ENCODE measurements at places on chromosomes 4 and X. TPM values are rescaled to one million over a fixed set of nuclear protein-coding genes. Genes with fewer than 3 reads are reported as not detected.

Gene BTC
- 7.1 TPM for polyA plus RNA-seq

Gene MAGEA3
- polyA plus RNA-seq, result not detected

Gene COX7B2
- not detected for polyA plus RNA-seq

- DNase-seq, result no peak
These were observed 718.9 kb downstream of the ADGRL3 start for GRCh38 chr4:61918987-61919386.

DNA sequence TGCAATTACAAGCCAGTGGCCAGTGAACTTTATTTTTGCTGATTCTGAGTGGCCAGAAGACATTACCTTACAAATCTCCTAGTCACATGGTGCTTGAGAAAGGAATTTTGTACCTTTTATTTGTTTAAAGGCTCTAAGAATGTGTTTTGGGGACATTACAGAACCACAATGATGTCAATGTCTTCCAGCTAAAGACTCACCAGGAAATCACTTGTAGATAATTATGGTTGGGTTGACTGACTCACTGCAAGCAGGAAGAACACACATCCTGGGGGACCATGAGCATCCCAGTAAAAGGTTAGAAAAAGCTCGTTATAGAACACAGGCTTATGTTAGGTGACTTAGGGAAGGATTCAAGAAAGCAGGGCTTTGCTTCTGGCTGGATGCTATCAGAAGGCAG lies 119.4 kb upstream of the FAM9B start:
- DNase-seq, result no peak

DNA sequence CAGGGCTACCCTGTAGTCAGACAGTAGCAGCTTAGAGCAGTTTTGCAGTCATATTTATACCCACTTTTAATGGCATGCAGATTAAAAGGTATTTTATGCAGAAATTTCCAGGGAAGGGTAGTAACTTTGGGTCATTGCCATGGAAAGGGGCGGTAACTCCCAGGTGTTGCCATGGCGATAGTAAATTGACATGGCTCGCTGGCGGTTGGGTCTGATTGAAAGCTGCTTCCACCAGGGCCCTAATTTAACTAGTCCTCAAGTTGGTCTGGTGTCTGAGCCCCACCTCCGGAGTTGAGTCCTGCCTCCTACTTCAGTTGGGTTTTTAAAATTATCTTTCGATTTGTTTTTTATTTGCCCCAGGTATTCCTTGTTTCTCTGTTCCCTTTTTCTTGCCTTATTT lies 70.1 kb downstream of the NAA11 start:
- DNase-seq, result no peak

GRCh38 chr4:155696226-155696625 lies 29.6 kb downstream of the GUCY1A1 start:
- no peak for DNase-seq

- no peak for DNase-seq
These were observed 101.6 kb downstream of the HUWE1 start for GRCh38 chrX:53584891-53585290.

- no peak for DNase-seq
These were observed 104.9 kb downstream of the SLIT2 start for GRCh38 chr4:20356565-20356964.

- no peak for DNase-seq
These were observed 230.8 kb downstream of the TMEM47 start for GRCh38 chrX:34426334-34426733.

DNA sequence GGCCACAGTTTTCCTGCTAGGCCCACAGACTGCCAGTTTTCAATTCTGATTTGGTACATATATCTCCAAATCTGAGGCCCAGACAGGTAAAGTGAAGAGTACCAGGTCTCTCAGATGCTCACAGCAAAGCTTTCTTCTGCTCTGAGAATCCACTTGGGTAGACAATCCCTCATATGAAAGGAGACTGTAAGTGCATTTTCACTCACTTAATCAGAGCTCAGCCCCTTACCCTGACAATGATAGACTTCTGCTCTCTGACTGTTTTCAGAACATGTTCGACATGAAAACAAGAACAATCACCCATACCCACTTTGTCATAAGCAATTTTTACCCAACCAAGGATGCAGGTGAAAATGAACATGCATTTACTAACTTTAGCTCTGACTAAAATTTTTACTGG lies 7.1 kb downstream of the GPRIN3 start:
- DNase-seq, result no peak

- no peak for DNase-seq
These were observed 9.7 kb upstream of the COMMD8 start for GRCh38 chr4:47473141-47473750.

DNA sequence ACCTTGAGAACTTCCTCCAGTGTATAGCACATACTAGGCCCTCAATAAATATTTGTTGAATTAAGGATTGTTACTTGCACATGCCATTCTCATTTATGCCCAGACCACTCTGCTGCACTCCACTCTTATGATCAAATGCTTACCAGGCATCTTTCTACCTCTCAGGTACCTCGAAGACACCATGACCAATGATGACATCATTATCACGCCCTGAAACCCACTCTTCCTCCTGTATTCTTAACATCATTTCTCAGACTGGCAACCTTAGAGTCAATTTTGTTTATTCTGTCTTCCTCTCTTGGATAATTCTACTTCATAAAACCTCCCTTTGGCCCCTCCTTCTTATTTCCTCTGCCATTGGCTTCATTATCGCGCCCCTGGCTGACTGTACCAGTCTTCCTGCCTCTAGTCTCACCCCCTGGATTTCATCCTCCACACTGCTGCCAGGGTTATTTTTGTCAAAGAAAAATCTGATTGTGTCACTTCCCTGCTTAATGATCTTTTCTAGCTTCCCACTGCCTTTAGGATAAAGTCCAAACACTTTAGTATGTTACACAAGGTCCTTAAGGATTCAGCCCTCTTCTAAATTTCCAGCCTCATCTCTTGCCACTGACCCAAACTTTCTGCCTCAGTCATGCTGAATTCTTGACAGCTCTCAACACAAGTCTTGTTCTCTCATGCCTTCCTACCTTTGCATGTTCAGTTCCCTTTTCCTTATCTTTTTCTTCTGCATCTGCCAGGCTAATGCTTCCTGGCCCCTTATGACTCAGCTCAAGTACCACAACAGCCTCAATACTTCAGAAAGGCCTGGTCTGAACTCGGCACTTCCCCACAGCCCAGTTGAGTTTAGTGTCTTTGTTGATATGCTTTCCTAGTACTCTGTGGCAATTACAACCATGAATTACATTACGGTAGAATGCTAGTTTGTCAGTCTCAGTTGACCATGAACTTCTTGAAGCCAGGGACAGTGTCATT lies 45.8 kb downstream of the HDAC8 start:
- no peak for DNase-seq

- no peak for DNase-seq
These were observed 125.8 kb downstream of the HMX1 start for GRCh38 chr4:8745826-8746225.

DNA sequence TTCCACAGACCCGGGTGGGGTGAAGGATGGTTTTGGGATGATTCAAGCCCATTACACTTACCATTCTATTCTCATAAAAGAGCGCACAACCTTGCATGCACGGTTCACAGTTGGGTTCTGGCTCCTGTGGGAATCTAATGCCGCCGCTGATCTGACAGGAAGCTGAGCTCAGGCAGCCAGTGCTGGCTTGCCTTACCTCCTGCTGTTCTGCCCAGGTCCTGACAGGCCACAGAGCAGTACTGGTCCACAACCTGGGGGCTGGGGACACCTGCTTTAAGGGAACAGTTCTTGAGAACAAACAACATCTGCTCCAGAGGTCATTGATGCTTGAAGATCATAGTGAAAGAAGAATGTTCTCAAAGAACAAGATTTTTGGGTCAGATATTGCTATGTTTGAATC lies 8.0 kb upstream of the HS3ST1 start:
- no peak for DNase-seq

- DNase-seq, result no peak
These were observed 365.0 kb downstream of the GPM6A start for GRCh38 chr4:175447016-175447415.

GRCh38 chr4:55364691-55365344 lies 18.8 kb downstream of the SRD5A3 start:
- DNase-seq, result no peak

DNA sequence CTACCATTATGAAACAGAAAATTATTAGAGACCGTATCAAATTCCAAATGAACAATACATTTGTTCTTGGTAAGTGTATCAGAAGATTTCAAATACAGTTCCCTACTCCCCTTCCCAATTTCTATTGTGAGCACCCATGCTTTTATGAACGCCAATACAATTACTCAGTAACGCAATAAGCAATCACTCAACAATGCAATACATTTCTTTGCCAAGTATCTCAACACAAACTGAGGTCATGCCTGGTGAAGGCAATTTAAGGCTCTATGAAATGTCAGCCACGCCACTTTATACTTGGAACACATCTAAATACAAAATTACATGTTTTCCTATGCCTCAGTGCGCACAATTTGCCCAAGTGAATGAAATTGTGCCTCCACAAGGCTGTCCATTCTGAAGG lies 712 bp downstream of the PNPLA4 start:
- DNase-seq, result no peak

- DNase-seq, result no peak
These were observed 23.2 kb upstream of the RASL11B start for GRCh38 chr4:52838729-52839586.

DNA sequence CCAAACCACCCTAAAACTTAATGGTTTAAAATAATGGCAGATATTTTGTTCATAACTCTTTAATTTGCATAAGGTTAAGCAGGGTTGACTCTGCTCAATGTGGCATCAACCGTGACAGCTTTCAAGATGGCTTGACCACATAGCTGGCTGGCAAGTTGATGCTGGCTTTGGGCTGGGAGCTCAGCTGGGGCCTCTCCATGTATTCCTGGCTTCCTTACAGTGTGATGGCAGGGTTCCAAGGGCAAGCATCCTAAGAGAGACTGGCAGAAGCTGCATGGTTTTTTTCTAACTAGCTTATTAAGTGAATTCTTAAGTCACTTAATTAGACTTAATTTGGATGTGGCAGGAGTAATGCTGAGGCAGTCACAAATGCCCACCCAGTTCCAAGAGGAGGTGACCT lies 4.5 kb downstream of the RP2 start:
- DNase-seq, result no peak

DNA sequence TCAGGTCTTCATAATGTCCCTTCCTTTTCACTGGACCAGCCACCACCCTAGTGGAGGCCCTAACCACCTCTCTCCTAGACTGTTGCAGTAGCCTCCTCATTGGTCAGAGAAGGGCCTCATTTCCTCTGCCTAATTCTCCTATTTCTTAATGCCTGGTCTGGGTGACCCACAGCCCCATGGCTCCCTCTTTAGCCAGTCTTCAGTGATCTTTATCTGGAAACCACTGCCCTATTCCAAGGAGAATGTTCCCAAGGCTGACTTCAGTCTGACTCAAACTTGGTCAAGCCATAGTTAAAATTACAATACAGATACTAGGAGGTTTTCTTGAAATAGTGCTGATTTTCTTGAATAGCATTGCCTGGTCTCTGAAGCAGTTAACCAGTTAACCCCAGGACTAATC lies 53.6 kb upstream of the PRPS1 start:
- DNase-seq, result no peak

DNA sequence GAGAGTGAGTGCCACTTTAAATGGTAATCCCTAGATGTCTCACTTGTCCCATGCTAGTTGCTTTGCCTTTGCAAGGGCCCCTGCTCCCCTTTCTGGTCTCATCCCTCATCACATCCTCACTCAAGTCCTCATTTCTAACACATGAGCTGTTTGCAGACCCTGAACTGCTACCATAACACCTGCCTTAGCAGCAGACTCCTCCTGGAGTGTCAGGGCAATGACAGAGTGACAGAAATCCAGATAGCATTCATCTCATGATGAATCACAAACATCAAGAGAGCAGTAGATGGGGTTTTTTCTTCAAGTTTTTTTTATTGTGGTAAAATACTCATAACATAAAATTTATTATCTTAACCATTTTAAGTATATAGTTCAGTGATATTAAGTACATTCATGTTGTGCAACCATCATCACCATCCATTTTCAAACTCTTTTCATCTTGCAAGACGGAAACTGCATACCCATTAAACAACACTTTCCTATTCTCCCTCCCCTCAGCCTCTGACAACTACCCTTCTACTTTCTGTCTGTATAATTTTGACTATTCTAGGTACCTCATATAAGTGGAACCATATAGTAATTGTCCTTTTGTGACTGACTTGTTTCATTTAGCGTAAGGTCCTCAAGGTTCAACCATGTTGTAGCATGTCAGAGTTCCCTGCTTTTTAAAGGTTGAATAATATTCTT lies 133.2 kb upstream of the RPS6KA3 start:
- no peak for DNase-seq

All from urinary bladder (tissue), 4 donors.